CD8-positive, alpha-beta memory T cell (primary cell): ENCODE measurements at places on chromosomes 3 and 15.

GRCh38 chr3:183038221-183038620 is 57.9 kb upstream of the DCUN1D1 start:
- peaks cover 34% of the 10 kb centered on the region for H3K36me3 ChIP-seq
- H3K27me3 ChIP-seq: no peaks in the 10 kb centered on the region
- no peaks in the 10 kb centered on the region for H3K4me1 ChIP-seq
- no peak for DNase-seq
- H3K4me3 ChIP-seq: no peak overlapping the region

DNA sequence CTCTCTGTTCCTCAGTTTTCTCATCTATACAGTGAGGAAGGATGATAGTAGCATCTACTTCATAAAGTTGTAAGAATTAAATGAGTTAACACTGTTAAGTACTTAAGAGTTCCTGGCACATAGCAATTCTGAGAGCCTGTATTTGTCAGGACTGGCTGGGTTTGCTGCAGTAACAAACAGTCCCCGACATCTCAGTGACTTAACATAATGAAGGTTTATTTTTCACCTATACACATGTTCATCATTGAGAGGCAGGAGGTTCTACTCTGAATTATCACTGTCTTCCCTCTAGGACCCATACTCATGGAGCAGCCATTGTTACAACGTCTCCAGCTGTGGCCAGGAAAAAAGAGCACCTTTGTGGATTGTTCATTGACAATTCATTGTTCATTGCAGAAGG is 190.6 kb upstream of the PROK2 start:
- DNase-seq: no peak
- H3K27me3 ChIP-seq: no peaks in the 10 kb centered on the region
- no peak overlapping the region for H3K27ac ChIP-seq
- no peak overlapping the region for H3K4me3 ChIP-seq
- H3K4me1 ChIP-seq: no peaks in the 10 kb centered on the region

GRCh38 chr15:39709941-39710340 is 72.7 kb downstream of the FSIP1 start:
- H3K27ac ChIP-seq: no peak overlapping the region
- H3K27me3 ChIP-seq: no peaks in the 10 kb centered on the region
- no peak for DNase-seq
- no peaks in the 10 kb centered on the region for H3K36me3 ChIP-seq
- H3K4me3 ChIP-seq: no peak overlapping the region
- no peaks in the 10 kb centered on the region for H3K4me1 ChIP-seq

GRCh38 chr15:87919064-87919463 is 337.5 kb downstream of the NTRK3 start:
- no peaks in the 10 kb centered on the region for H3K4me1 ChIP-seq
- H3K27ac ChIP-seq: no peak overlapping the region
- no peaks in the 10 kb centered on the region for H3K36me3 ChIP-seq

GRCh38 chr15:38627689-38628277 is 63.2 kb upstream of the RASGRP1 start:
- DNase-seq: no peak
- no peaks in the 10 kb centered on the region for H3K27me3 ChIP-seq
- no peak overlapping the region for H3K27ac ChIP-seq
- H3K4me3 ChIP-seq: no peak overlapping the region

DNA sequence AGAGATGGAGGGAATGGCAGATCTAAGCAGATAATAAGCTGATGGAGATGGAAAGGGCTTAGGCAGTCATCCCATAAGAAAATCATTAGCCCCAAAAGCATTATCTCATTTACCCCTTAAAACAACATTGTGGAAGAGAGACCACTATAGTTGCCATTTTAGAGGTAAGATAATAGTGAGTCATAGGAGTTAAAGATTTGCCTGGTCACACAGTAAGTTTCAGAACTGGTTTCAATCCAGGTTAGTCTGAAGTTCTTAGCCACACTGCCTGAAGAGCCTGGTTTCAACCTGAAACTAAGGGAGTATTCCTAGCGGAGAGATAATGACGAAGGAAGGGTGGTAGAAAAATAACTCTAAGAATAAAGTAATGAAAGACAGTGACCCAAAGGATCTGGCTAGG is 13.0 kb upstream of the UBR1 start:
- no peaks in the 10 kb centered on the region for H3K27me3 ChIP-seq
- no peak for DNase-seq
- no peak overlapping the region for H3K27ac ChIP-seq
- no peaks in the 10 kb centered on the region for H3K36me3 ChIP-seq
- no peak overlapping the region for H3K4me3 ChIP-seq
- peaks cover 8% of the 10 kb centered on the region for H3K4me1 ChIP-seq

GRCh38 chr3:132854856-132855535 is 132.8 kb upstream of the NPHP3 start:
- no peak for DNase-seq
- H3K27ac ChIP-seq: no peak overlapping the region
- H3K4me1 ChIP-seq: no peaks in the 10 kb centered on the region
- H3K4me3 ChIP-seq: no peak overlapping the region
- H3K36me3 ChIP-seq: no peaks in the 10 kb centered on the region
- no peaks in the 10 kb centered on the region for H3K27me3 ChIP-seq

GRCh38 chr3:52819936-52820335 is 10.5 kb downstream of the ITIH4 start:
- no peak for DNase-seq
- H3K4me3 ChIP-seq: no peak overlapping the region
- H3K4me1 ChIP-seq: no peaks in the 10 kb centered on the region
- H3K27me3 ChIP-seq: no peaks in the 10 kb centered on the region

DNA sequence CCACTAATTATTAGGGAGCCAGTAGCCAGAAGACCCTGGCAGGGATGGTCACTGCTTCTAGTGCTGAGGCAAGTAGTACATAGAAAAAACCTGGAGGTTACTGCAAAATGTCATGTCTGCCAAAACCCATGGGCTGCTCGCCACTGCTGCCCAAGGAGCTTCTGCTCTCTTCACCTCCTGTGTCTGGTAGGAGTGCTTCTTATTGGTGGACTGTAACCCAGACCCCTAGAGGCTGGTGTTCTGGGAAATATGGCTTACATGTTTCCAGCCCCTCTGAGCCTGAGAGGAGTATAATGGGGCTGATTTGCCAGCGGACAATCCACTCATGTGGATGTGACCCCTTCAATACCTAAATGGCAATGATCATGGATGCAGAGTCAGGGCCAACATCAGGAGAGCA is 286.4 kb downstream of the EPHB1 start:
- H3K4me3 ChIP-seq: no peak overlapping the region
- H3K27ac ChIP-seq: no peak overlapping the region
- no peak for DNase-seq

- peaks cover 18% of the 10 kb centered on the region for H3K36me3 ChIP-seq
- no peaks in the 10 kb centered on the region for H3K4me1 ChIP-seq
- H3K4me3 ChIP-seq: no peak overlapping the region
- DNase-seq: no peak
- no peaks in the 10 kb centered on the region for H3K27me3 ChIP-seq
These were observed 8.8 kb downstream of the EMC4 start for GRCh38 chr15:34233614-34234013.

- H3K36me3 ChIP-seq: no peaks in the 10 kb centered on the region
- no peak overlapping the region for H3K27ac ChIP-seq
- no peak overlapping the region for H3K4me3 ChIP-seq
- H3K4me1 ChIP-seq: no peaks in the 10 kb centered on the region
- H3K27me3 ChIP-seq: no peaks in the 10 kb centered on the region
These were observed 288.3 kb upstream of the C2CD4B start for GRCh38 chr15:62453375-62453774.

- H3K27me3 ChIP-seq: no peaks in the 10 kb centered on the region
- no peak overlapping the region for H3K4me3 ChIP-seq
- H3K36me3 ChIP-seq: no peaks in the 10 kb centered on the region
- H3K4me1 ChIP-seq: no peaks in the 10 kb centered on the region
These were observed 78.9 kb downstream of the ESYT3 start for GRCh38 chr3:138513090-138513843.

DNA sequence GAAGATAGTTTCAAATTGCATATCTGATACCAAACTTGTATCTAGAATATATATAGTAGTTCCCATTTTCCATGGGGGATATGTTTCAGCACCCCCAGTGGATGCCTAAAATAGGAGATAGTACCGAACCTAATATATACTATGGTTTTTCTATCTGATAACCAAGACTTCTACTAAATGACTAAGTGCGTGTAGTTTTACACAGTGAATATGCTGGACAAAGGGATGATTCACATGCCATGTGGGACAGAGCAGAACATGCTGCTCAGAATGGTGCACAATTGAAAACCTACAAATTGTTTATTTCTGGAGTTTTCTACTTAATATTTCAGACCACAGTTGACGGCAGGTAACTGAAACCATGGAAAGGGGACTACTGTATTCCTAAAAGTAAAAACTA is 73.4 kb upstream of the TP63 start:
- H3K27me3 ChIP-seq: no peaks in the 10 kb centered on the region
- no peak overlapping the region for H3K4me3 ChIP-seq
- DNase-seq: no peak
- H3K27ac ChIP-seq: no peak overlapping the region
- no peaks in the 10 kb centered on the region for H3K36me3 ChIP-seq

GRCh38 chr3:52221563-52222318 is 3.7 kb downstream of the TLR9 start:
- no peaks in the 10 kb centered on the region for H3K36me3 ChIP-seq
- H3K4me1 ChIP-seq: peaks cover 98% of the 10 kb centered on the region
- H3K4me3 ChIP-seq: peak overlapping the region; percentile 62
- no peaks in the 10 kb centered on the region for H3K27me3 ChIP-seq
- peak overlapping the region; percentile 29 for H3K27ac ChIP-seq

DNA sequence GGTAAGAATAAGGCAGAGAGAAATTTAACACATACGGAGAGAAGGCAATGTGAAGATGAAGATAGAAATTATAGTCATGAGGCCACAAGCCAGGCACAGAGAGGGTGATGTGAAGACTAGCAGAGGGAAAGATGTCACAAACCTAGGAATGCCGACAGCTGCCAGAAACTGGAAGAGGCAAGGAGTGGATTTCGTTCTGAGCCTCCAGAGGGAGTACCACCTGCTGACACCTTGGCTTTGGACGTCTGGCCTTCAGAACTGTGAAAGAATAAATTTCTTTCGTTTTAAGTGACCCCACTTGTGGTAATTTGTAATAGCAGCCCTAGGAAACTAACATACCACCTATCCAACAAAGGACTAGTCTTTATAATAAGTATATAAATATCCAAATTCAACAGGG is 5.0 kb upstream of the SGO1 start:
- H3K36me3 ChIP-seq: no peaks in the 10 kb centered on the region
- no peak overlapping the region for H3K27ac ChIP-seq
- H3K4me3 ChIP-seq: no peak overlapping the region
- H3K27me3 ChIP-seq: no peaks in the 10 kb centered on the region
- peaks cover 15% of the 10 kb centered on the region for H3K4me1 ChIP-seq

- H3K4me1 ChIP-seq: peaks cover 6% of the 10 kb centered on the region
- no peaks in the 10 kb centered on the region for H3K27me3 ChIP-seq
- H3K36me3 ChIP-seq: no peaks in the 10 kb centered on the region
- no peak overlapping the region for H3K27ac ChIP-seq
- H3K4me3 ChIP-seq: no peak overlapping the region
These were observed 46.8 kb downstream of the RGMA start for GRCh38 chr15:93042211-93042610.

DNA sequence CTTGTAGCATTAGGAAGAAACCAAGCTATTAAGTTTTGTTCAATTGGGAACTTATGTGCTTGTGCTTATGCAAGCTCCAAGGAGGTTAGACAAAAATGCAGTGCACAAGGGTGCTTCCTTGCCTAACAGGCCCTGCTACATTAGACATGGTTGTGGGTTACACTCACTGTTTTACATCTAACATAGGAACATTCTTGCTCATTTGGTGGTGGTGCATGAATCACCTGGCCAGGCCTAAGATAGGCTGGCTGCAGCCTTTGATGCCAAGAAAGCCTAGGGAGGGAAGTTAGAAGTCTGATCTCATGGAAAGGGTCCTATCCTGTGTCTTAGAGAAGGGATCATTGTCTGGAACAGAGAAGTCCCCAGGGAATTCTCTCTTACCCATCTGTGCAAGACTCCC is 43.5 kb downstream of the CA12 start:
- no peak for DNase-seq
- H3K27me3 ChIP-seq: no peaks in the 10 kb centered on the region
- no peaks in the 10 kb centered on the region for H3K36me3 ChIP-seq
- H3K27ac ChIP-seq: no peak overlapping the region

- DNase-seq: no peak
- no peaks in the 10 kb centered on the region for H3K4me1 ChIP-seq
- no peaks in the 10 kb centered on the region for H3K27me3 ChIP-seq
These were observed 37.7 kb downstream of the FAM174B start for GRCh38 chr15:92617549-92618520.

DNA sequence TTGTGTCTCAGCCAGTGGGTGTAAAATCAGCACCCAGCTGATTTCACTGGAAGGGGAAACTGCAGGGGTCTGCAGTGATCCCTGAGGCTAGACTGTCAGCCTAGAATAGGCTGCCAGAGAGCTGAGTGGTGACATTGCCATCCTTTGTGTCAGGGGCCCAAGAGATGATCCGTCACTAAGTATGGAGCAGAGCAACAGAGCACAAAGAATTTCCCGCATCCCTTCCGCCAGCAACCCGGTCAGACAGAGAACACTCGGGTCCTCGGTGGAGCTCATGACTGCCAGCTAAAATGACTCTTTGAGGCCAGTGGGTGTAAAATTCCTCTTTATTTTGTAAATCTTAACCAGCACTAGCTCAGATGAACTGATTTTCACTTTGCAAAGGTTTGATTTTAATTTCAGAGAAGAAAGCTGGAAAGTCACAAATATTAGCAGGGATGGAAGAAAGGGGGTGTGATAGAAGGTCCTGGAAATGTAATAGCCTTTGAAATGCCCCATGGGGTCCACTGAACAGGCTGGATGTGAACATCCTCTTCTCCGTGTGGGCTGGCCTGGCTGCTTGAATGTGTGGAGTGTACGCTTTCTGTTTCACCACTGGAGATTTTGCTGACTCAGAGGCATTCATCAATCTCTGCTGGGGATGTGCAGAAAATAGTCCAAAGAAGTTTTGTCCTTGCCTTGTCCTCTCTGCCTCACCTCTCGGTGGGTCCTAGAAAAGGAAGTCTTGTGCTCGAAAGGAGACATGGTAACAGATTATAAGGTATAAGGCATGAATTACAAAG is 138.8 kb downstream of the SV2B start:
- H3K4me3 ChIP-seq: no peak overlapping the region
- no peaks in the 10 kb centered on the region for H3K36me3 ChIP-seq
- peaks cover 11% of the 10 kb centered on the region for H3K27me3 ChIP-seq
- no peaks in the 10 kb centered on the region for H3K4me1 ChIP-seq
- no peak overlapping the region for H3K27ac ChIP-seq
- no peak for DNase-seq

DNA sequence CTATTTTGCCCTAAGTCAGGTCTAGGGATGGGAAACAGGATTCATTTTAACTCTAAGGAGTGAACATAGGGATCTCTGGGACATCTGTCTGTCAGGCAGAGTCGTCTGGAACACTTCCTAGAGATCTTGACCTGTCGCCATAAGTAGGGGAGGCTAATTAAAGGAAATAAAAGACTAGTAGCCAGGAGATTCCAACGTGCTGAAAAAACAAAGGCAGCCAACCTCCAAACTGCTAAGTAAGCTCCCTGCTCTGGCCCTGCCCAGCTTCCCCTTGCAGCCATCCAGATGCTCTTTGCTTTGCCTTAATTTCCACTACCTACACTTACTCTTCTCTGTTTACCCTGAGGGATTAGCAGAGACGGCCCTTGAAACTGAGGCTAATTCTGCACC is 18.4 kb upstream of the TSEN2 start:
- DNase-seq: no peak
- no peaks in the 10 kb centered on the region for H3K36me3 ChIP-seq
- H3K27me3 ChIP-seq: no peaks in the 10 kb centered on the region
- peaks cover 9% of the 10 kb centered on the region for H3K4me1 ChIP-seq
